MG63 (cell line): ENCODE measurements at places on chromosomes 7 and 10. TPM values are rescaled to one million over a fixed set of nuclear protein-coding genes. Genes with fewer than 3 reads are reported as not detected.

Gene PHKG1
- total RNA-seq: 5.5 TPM in 1 of 2 replicates, not detected in the other

Gene NOD1
- total RNA-seq: 2.1 and 2.5 TPM in 2 replicates

Gene OR6V1
- not detected in 2 replicates for total RNA-seq

Gene TYW1
- total RNA-seq: 3.9 and 6.8 TPM in 2 replicates

DNA sequence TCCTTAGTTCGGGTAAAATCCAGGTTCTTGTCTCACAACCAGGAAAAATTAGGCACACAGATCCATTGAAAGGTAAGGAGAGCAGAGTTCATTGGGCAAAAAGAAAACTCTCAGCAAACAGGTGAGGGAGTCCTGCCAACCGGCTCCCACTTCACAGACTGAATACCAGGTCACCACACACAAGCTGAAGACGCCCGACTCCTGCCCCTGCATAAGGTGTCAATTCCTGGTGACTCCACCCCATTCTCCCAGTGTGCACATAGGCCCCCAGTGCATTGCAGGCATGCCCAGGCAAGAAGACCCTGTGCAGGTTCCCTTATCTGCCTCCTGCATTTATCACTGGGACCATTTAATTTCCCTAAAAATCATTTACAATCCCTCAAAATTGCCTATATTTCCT, 354.6 kb downstream of the LRRTM3 start:
- DNase-seq: no peak

DNA sequence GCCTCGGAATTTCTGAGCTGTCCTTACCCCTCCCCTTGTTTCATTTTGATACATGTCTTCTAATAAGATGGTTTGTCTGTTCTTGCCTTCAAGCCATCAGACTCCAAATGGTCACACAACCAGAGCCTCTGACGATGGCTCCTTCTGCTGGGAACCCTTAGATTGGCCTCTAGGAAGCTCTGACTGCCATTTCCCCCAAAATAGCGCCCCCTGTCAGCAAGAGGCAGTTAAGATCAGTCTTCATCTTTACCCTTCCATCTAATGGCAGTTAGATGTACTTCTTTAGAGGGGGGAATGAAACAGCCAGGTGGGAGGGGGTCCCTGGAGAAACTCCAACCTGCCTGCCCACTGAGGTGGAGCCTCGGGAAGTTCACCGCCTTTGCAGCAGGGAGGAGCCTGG, 85.8 kb upstream of the GPR22 start:
- DNase-seq: no peak
